ENCODE measurements at places on chromosomes 6 and 20. TPM values are rescaled to one million over a fixed set of nuclear protein-coding genes. Genes with fewer than 3 reads are reported as not detected.

DNA sequence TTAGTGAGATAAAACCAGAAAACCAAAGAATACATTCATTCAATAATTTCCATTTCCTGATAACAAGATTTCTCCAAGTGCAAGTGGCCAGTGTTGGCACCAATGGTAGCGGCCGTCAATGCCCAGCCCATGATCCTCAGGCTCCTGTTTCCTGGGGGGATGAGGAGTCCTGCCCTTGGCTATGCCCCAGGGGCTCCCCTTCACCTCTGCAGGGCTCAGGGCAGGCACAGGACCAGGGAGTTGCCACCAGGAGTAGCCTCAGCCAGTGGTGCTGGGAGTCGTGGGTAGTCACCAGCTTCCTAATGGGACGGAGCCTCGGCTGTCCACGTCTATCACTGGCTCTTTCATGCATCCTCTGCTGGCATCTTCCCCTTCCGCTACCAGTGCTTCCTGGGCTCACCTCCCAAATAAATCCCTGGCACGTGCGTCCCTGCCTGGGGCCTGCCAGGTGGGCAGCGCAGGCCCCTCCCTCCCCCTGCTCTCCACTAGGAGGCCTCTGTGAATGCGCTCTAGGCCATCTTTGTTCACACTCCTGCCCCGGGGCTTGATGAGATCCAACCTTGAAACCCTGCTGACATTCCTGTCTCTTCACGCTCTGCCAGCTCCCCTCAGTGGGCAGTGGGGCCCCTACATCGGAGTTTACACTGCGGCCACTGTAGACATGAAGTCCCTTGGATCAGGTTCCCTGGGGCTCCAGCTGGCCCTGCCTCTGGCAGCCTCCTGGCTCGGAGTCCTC, 215.7 kb downstream of the SYNDIG1 start:
- H3K4me3 ChIP-seq = no peak overlapping the region
- no peaks in the 10 kb centered on the region for H3K36me3 ChIP-seq
- H3K27ac ChIP-seq = no peak overlapping the region
- no peaks in the 10 kb centered on the region for H3K27me3 ChIP-seq
- no peak for DNase-seq
- no peaks in the 10 kb centered on the region for H3K4me1 ChIP-seq

DNA sequence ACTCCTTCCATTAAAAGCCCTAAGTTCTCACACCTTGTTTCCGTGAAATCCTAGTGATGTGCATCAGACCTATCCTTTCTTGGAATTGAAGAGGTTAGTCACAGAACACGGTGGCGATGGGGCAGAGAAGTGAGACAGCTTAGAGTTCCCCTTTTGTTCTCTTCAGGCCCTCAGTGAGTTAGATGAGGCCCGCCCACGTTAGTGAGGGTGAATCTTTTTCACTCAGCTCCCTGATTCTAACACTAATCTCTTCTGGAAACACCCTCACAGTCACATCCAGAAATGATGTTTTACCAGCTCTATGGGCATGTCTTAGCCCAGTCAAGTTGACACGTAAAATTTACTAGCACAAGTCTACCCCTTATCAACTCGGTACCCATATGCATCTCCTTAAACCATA, 172.7 kb upstream of the NOX3 start:
- H3K27ac ChIP-seq = no peak overlapping the region
- H3K36me3 ChIP-seq = no peaks in the 10 kb centered on the region
- H3K27me3 ChIP-seq = no peaks in the 10 kb centered on the region
- no peaks in the 10 kb centered on the region for H3K4me1 ChIP-seq
- peak; percentile 5 for DNase-seq

GRCh38 chr6:129181001-129181400, 298.1 kb downstream of the LAMA2 start:
- H3K27ac ChIP-seq = no peak overlapping the region
- no peaks in the 10 kb centered on the region for H3K36me3 ChIP-seq
- DNase-seq = no peak
- no peaks in the 10 kb centered on the region for H3K27me3 ChIP-seq
- H3K4me1 ChIP-seq = no peaks in the 10 kb centered on the region

DNA sequence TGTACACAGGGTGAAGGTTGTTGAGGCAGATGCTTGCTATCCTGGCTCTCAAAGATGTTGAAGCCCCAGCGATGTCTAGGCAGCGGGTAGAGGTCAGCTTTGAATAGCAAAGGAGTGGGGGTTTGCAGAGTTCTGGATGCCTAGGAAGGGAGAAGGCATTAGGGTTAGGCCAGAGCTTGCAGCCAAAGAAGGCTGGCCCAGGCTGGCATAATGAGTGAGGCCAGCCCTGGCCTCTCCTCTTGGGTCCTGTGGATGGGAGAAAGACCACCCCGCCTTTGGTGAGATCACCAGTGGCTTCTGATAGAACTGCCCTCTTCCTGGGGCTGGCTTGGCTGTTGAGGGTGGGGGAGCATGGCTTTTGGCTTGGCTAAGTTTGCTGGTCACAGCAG, 406 bp upstream of the WFDC5 start:
- DNase-seq = no peak
- H3K27ac ChIP-seq = no peak overlapping the region
- H3K36me3 ChIP-seq = no peaks in the 10 kb centered on the region
- H3K4me1 ChIP-seq = no peaks in the 10 kb centered on the region
- no peak overlapping the region for H3K4me3 ChIP-seq
- H3K27me3 ChIP-seq = no peaks in the 10 kb centered on the region

DNA sequence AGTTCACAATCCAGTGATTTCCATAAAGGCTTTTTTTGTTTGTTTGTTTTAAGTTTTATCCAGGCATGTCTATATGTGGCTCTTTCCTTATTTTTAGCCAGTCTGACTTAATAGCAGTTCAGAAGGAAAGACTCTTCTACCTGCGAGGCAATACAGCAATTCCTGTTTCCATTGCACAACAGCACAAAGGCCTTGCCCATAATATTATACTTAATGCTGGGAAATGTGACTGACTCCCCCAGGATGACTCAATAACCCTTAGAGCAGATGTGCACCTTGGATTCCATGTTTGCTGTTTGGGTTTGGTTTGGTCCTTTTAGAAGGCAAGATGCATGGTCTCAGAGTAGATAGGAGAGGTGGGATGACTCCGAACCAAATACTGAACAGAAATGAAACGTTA, 184.1 kb downstream of the MTFR2 start:
- no peaks in the 10 kb centered on the region for H3K4me1 ChIP-seq
- no peak for DNase-seq
- H3K27me3 ChIP-seq = no peaks in the 10 kb centered on the region
- H3K4me3 ChIP-seq = no peak overlapping the region
- H3K27ac ChIP-seq = no peak overlapping the region

- no peak overlapping the region for H3K4me3 ChIP-seq
- H3K36me3 ChIP-seq = no peaks in the 10 kb centered on the region
- no peaks in the 10 kb centered on the region for H3K4me1 ChIP-seq
- H3K27ac ChIP-seq = no peak overlapping the region
- no peak for DNase-seq
- H3K27me3 ChIP-seq = no peaks in the 10 kb centered on the region
Observed at GRCh38 chr6:110950440-110950839, 8.1 kb upstream of the GTF3C6 start.

- no peak for DNase-seq
- no peaks in the 10 kb centered on the region for H3K36me3 ChIP-seq
- H3K27me3 ChIP-seq = no peaks in the 10 kb centered on the region
- no peaks in the 10 kb centered on the region for H3K4me1 ChIP-seq
- no peak overlapping the region for H3K4me3 ChIP-seq
Observed at GRCh38 chr6:4459032-4459431, 317.2 kb upstream of the CDYL start.

DNA sequence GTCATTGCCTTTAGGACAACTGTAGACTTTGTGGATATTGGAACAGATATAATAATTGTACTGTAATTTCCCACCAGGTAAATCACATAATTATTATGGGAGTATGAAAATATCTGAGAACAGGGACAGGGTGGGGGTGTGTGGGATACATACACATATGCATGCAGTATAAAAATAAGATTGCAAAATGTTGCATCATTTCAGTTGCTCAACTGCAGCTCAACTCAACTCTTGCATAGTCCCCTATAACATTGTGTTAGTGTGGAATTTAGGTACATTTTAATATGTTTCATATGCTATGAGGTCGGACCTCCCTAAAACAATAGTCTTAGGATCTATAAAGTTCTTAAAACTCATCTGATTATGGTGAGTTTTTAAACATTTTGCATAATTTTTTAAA, 275.0 kb upstream of the FLRT3 start:
- DNase-seq = no peak
- H3K36me3 ChIP-seq = no peaks in the 10 kb centered on the region
- no peaks in the 10 kb centered on the region for H3K4me1 ChIP-seq
- H3K4me3 ChIP-seq = no peak overlapping the region
- H3K27me3 ChIP-seq = no peaks in the 10 kb centered on the region
- H3K27ac ChIP-seq = no peak overlapping the region

- H3K27me3 ChIP-seq = no peaks in the 10 kb centered on the region
- no peak overlapping the region for H3K4me3 ChIP-seq
- no peaks in the 10 kb centered on the region for H3K36me3 ChIP-seq
- H3K4me1 ChIP-seq = peaks cover 11% of the 10 kb centered on the region
Observed at GRCh38 chr6:25987845-25988244, 25.2 kb downstream of the TRIM38 start.

- no peak for DNase-seq
- no peak overlapping the region for H3K4me3 ChIP-seq
- H3K4me1 ChIP-seq = no peaks in the 10 kb centered on the region
- H3K36me3 ChIP-seq = no peaks in the 10 kb centered on the region
- no peaks in the 10 kb centered on the region for H3K27me3 ChIP-seq
Observed at GRCh38 chr6:107509506-107509905, 19.6 kb downstream of the SOBP start.

DNA sequence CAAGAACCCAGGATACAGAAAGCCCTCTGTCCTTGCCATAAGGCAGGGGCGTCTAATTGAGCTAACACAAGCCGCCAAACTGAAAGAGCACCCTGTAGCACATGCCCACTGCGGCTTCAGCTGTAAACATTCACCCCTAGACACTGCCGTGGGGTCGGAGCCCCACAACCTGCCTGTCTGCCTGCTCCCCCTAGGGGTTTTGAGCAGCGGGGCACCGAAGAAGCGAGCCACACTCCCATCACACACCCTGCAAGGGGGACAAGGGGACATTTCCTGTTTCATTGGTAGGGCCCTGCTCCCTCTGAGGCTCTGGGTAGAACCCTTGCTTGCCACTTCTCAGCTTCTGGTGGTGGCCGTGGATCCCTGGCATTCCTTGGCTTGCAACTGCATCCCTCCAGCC, 45.2 kb upstream of the BCLAF1 start:
- H3K27me3 ChIP-seq = no peaks in the 10 kb centered on the region
- DNase-seq = no peak
- no peak overlapping the region for H3K4me3 ChIP-seq
- H3K4me1 ChIP-seq = no peaks in the 10 kb centered on the region

GRCh38 chr6:35258858-35259193, 709 bp upstream of the ZNF76 start:
- H3K4me1 ChIP-seq = peaks cover 15% of the 10 kb centered on the region
- H3K27ac ChIP-seq = peak overlapping the region; percentile 98
- peak overlapping the region; percentile 81 for H3K4me3 ChIP-seq

GRCh38 chr6:169618526-169619490, 83.0 kb downstream of the WDR27 start:
- peaks cover 20% of the 10 kb centered on the region for H3K4me1 ChIP-seq
- H3K27me3 ChIP-seq = no peaks in the 10 kb centered on the region
- no peak overlapping the region for H3K4me3 ChIP-seq
- H3K36me3 ChIP-seq = no peaks in the 10 kb centered on the region

GRCh38 chr6:75205776-75206575, at the start of gene COL12A1:
COL12A1 (minus strand) TSS chr6:75206053; CDS start chr6:75202792, 3,261 bp downstream.
- peaks cover 66% of the 10 kb centered on the region for H3K27me3 ChIP-seq
- peak; percentile 52 for DNase-seq
- no peak within 1 kb of the TSS for H3K27ac ChIP-seq
- H3K4me1 ChIP-seq = peaks cover 57% of the 10 kb centered on the region

GRCh38 chr6:74932232-74932888, 273.5 kb downstream of the COL12A1 start:
- H3K36me3 ChIP-seq = no peaks in the 10 kb centered on the region
- no peaks in the 10 kb centered on the region for H3K27me3 ChIP-seq
- no peaks in the 10 kb centered on the region for H3K4me1 ChIP-seq
- no peak overlapping the region for H3K27ac ChIP-seq
- DNase-seq = no peak
- H3K4me3 ChIP-seq = no peak overlapping the region

DNA sequence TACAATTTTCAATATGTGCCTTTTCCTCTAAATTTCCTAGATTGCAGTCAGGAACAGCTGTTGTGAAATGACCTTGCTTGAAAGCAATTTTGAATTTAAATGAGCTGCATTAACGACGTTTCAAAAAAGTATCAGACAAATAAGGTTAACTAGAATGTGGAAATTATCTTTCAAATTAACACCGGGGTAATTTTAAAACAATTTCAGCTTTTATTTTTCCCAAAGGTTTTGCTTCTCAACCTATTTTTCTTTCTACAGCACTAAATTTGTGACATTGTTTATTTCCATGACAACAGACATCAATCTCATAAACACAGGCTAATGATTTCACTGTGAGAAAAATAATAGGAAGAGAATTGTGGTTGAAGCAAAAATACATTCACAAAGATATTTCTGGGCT, 38.5 kb downstream of the COL12A1 start:
- H3K36me3 ChIP-seq = no peaks in the 10 kb centered on the region
- H3K27ac ChIP-seq = no peak overlapping the region

Gene GPR6
- not detected for total RNA-seq

Gene MYO6
- 0.59 TPM for total RNA-seq

Gene SLC22A2
- total RNA-seq = not detected

Gene PARD6B
- 6.0 TPM for total RNA-seq

Gene TMEM200A
- total RNA-seq = 0.37 TPM

Gene ADGB
- not detected for total RNA-seq

Gene OR2H1
- not detected for total RNA-seq
